ENCODE measurements at places on chromosomes 7 and 10.

GRCh38 chr7:95297041-95297440 is 27.3 kb downstream of the PON1 start:
- no peak for DNase-seq

DNA sequence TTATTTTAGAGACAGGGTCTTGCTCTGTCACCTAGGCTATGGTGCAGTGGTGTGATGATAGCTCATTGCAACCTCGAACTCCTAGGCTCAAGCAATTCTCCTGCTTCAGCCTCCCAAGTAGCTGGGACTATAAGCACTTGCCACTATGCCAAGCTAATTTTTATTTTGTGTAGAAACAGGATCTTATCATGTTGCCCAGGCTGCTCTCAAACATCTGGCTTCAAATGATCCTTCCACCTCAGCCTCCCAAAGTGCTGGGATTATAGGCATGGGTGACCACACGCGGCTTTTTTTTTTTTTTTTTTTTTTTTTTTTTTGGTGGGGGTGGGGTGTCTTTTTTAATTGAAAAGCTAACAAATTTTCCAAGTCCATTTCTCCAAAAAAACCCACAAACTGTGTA is 18.4 kb downstream of the HPS6 start:
- no peak for DNase-seq

- DNase-seq: no peak
These were observed 47.9 kb downstream of the RBM33 start for GRCh38 chr7:155692317-155692716.

DNA sequence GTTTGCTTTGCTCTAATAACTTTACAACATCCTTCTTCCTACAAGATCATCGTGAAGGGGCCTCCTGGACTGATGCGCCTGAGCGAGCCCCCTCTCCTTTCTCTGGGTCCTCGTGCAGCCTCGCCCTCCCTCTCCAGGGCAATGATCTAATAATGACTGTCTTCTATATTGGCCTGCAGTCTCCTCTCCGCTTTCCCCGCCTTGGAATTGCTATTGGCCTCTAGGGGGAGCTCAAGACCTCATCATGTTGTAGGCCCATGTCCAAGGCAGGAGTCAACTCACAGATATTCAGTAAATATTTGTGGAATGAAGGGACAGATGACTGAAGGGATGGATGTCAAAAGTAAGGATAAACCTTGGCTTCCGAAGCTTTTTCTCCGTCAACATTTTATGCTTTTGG is 1180.3 kb downstream of the TYW1 start:
- DNase-seq: no peak

- DNase-seq: no peak
These were observed 13.5 kb downstream of the RPA3 start for GRCh38 chr7:7704867-7705266.

- no peak for DNase-seq
These were observed 41.2 kb upstream of the SVIL start for GRCh38 chr10:29675984-29676383.

GRCh38 chr7:18889436-18889835 is 228.0 kb downstream of the TWIST1 start:
- DNase-seq: no peak

GRCh38 chr10:13769946-13770345 is 183.2 kb downstream of the PRPF18 start:
- no peak for DNase-seq

DNA sequence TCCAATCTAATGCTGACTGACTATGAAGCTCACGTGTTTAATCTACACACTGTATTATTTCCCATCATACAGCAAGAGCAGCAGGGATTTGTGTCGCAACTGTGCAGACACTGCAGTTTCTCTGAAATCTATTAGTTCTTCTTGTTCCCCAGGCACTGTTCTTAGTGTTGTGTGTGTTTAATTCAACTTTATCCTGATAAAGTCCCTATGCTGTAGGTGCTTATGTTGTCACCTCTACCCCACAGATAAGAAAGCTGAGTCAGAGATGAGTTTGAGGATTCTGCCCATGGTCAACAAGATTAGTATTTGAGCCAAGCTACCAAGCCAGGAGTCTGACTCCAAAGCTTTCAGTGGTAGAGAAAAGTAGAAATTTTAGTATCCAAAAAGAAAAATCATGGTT is 22.5 kb upstream of the EPHB6 start:
- no peak for DNase-seq

GRCh38 chr10:70682920-70683600 is 10.8 kb downstream of the ADAMTS14 start:
- no peak for DNase-seq

DNA sequence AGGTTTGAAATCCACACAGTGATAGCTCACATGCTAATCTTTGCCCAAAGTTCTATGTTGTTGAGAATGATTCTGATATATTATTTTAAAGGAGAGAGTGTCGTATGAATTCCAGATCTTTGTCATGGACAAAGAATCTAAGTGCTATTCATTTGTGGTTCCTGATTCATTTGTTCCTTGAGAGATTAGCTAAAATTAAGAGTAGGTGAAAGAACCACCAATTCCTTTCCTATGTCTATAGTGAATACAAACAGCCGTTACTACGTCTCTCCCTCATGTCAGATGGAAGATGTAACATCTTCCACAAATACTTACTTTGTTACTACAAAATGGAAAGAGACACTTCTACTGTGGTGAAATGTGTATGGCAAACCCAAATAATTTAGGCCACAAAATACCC is 3.3 kb upstream of the PLXDC2 start:
- DNase-seq: no peak

- DNase-seq: no peak
These were observed 27.3 kb downstream of the ADAP1 start for GRCh38 chr7:927031-927671.

DNA sequence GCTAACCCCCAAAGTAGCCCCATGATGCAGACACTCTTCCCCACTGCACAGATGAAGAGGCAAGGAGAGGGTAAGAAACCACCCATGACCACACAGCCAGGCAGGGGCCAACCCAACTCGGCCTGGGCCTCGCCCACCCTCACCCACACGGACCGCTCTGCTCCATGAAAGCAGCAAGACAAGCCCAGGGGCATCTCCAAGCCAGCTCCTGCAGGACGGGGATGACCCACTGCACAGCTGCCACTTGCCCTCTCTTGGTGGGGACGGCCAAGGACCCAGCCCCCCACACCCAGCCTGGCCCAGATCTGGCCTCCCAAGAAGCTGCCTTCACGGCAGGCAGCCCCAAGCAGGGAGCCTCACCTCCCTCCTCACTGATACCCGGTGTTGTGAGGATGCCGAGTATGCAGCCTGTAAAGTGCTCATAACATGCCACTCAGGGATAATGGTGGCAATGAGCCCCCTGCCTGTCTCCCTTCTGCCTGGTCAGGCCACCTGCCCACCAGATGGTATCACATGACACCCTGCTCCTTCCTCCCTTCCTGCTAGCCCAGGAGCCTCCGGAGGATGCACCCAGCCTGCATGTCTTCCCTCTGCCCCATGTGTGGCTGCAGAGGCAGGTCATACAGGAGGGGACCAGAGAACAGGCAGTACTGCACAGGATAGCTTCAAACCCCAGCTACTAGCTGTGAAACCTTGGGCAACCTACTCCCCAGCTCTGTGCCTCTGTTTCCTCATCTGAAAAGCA is 23.3 kb downstream of the OGDHL start:
- no peak for DNase-seq

DNA sequence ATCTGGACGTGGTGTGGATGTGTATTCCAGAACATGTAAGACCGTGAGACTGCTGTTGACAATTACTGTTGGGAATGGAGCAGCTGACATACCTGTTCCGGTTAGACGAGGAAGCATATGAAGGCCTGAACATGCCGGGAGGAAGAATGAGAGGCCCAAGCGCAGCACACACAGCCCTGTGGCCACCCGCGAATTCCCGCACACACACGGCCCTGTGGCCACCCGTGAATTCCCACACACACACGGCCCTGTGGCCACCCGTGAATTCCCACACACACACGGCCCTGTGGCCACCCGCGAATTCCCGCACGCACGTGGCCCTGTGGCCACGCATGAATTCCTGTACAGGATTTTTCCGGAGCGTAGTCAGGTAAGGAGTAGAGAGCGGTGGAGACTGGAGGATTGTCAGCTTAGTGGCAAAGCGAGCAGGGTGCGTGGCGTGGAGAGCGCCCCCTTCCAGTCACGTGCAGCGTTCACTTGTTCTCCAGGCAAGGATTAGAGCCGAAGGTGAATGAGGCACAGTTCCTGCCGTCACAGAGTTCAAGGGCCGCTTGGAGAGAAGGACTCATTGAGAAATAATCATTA is 9.5 kb upstream of the SUN1 start:
- no peak for DNase-seq

- DNase-seq: peak; percentile 74
These were observed 75.2 kb downstream of the PAXIP1 start for GRCh38 chr7:154927624-154928125.

- no peak for DNase-seq
These were observed 20.8 kb downstream of the KIFBP start for GRCh38 chr10:69009360-69009759.

DNA sequence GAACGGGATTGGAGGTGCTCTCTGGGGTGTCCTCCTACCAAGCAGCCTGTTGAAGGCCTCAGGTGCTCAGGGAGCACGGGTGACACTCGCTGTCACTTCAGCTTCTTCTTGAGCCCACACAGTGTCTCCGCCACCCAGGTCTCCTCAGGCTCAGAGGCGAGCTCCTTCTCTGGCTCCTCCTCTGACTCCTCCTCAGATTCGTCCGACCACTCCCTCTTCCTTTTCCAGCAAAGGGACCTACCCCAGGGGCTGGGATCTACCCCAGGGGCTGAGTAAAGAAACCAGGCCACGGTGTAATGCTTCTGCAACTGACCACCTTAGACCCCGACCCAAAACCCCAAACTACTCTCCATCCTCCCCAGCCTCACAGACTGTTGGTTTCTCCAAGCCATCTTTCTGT is 9.2 kb upstream of the RBAK start:
- no peak for DNase-seq

DNA sequence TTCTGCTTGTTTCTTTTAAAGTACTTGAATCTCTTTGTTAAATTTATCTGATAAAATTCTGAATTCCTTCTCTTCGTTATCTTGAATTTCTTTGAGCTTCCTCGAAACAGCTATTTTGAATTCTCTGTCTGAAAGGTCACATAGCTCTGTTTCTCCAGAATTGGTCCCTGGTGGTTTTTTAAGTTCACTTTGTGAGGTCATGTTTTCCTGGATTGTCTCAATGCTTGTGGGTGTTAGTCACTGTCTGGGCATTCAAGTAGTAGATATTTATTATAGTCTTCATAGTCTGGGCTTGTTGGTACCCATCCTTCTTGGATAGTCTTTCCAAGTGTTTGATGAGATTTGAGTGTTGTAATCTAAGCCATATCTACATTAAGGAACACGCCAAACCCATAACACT is 1060.6 kb downstream of the LRMDA start:
- no peak for DNase-seq

DNA sequence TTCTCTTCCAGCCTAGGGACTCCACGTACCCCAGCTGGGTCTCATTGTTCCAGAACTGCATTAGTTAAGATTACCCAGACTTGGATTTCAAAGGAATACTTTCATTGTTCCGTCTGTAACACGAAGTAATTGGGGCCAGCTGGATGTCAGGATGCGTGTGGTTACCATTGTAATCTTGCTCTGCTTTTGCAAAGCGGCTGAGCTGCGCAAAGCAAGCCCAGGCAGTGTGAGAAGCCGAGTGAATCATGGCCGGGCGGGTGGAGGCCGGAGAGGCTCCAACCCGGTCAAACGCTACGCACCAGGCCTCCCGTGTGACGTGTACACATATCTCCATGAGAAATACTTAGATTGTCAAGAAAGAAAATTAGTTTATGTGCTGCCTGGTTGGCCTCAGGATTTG is 21.0 kb downstream of the LRRC17 start:
- no peak for DNase-seq

GRCh38 chr7:34080513-34080912 is 175.2 kb downstream of the BMPER start:
- no peak for DNase-seq

DNA sequence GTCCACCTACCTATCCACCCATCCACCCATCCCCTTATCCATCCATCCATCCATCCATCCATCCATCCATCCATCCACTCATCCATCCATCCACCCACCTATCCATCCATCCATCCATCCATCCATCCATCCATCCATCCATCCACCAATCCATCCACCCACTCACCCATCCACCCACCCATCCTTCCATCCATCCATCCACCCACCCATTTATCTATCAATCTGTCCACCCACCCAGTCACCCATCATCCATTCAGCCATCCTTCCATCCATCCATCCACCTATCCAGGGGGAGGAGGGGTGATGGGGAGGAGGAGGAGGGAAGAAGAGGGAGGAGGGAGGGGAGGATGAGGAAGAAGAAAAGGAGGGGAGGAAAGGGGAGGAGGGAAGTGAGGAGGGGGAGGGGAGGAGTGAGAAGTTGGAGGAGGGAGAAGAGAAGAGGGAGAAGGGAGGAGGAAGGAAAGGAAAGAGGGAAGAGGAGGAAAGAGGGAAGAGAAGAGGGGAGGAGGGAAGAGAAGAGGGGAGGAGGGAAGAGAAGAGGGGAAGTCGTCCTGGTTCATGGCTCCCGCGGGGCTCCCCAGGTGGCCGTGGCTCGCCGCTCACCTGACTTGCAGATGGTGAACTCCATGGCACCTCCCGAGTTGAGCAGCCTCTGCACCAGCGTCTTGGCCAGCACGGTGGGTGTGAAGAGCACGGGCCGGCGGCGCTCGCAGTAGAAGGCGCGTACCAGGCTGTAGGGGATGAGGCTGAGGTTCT is 68.8 kb upstream of the GNA12 start:
- no peak for DNase-seq

GRCh38 chr7:30238721-30239441 is 45.5 kb upstream of the ZNRF2 start:
- DNase-seq: no peak

DNA sequence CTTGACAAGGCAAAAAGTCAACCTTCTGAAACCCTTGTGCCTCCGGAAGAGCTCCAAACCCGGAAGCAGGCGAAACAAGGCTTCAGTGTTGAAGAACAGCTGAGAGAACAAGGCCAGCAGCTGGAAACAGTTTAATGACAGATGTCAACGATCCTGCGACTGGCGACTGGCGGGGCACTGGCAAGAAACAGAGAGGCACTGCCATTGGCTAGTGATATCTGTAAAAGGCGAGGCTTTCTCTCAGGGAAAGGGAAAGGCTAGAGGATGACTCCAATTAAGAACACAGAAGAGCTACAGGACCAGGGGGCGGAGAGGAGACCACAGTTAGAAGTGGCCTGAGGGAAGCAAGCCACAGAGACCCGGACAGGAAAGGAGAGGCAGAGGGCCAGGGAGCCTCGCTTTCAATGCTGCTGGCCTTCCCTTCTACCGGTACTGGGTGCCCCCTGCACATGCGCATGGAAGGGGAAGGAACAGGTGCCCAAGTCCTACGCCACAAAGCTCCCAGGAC is 19.4 kb downstream of the ITGB1 start:
- DNase-seq: no peak

GRCh38 chr7:146961617-146962016 is 845.0 kb downstream of the CNTNAP2 start:
- no peak for DNase-seq

- no peak for DNase-seq
These were observed 64.8 kb upstream of the TFEC start for GRCh38 chr7:116095396-116095795.

GRCh38 chr10:13788320-13788600 is 201.5 kb downstream of the PRPF18 start:
- no peak for DNase-seq
